ENCODE measurements at places on chromosomes 11 and 22.

- no peak for DNase-seq
Observed at GRCh38 chr11:115710426-115710825, 206.2 kb upstream of the CADM1 start.

GRCh38 chr11:19288256-19288655 is 47.5 kb upstream of the E2F8 start:
- no peak for DNase-seq

DNA sequence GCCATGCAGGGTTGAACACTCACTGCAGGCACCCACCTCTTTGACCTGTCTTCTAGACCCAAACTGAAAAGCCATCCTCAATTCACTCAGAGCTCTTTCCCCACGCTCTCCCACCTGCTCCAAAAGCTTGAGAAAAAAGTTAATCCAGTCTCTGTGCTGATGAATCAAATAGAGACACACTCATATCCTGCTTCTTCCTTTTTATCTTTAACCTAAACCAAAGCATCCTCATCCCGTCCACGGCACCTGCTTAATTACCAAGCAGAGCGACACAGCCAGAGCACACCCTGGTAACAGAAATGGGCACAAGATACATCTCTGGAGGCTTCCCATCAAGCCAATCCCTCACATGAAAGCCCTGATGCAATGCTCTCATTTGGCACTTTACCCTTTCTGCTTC is 102.6 kb downstream of the PLEKHA7 start:
- DNase-seq = no peak

GRCh38 chr22:42901790-42902508 is 44.9 kb upstream of the ARFGAP3 start:
- DNase-seq = no peak

GRCh38 chr11:64268025-64268892 is 16.2 kb downstream of the BAD start:
- no peak for DNase-seq

DNA sequence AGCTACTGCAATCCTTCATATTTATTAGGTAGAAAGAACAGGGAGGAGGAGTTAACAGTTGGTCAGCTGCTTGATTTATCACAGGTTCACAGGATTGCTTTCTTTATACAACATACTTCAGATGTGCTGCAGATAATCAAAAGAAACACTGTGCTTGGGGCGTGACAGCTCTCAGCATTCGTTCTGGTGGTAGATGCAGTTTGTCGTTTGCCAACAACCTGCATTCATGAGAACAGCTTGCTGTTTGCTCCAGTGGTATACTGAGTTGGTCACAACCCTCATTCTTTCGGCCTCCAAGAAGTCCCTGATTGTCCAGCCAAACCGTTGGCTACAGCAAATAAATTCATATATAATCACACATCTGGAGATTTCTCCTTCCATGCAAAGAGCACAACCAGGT is 120.5 kb downstream of the ZNF280B start:
- DNase-seq = no peak

DNA sequence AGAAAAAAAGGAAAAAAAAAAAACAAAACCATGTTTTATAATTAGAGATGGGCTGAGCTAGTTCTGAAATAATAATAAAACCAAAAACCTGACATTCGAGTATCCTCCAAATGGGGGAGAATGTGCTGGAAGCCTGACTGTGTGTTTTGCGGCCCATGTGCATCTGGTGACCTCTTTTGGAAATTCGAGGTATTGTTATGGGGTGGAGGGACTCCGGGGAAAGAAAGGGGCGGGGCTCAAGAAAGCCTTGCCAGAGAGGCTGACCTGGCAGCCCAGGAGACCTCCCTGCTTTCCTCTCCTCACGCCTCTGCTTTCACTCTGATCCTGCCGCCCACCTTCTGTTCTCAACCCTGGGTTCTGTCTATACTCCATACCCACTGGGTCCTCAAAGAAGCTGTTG is 72.9 kb downstream of the CTTN start:
- peak; percentile 9 for DNase-seq

All from stimulated activated CD4-positive, alpha-beta T cell treated with anti-CD3 and anti-CD28 coated beads, Interleukin-4, amount 100 ng/mL, for 48 hours (primary cell).